ENCODE measurements at places on chromosomes 7 and 10.

- DNase-seq: no peak
Observed at GRCh38 chr10:32141018-32141807, 85.0 kb upstream of the KIF5B start.

GRCh38 chr7:148275359-148275890, 315.1 kb upstream of the C7orf33 start:
- DNase-seq: no peak

GRCh38 chr7:44759246-44759645, 10.6 kb downstream of the ZMIZ2 start:
- DNase-seq: no peak

GRCh38 chr10:59012839-59013238, 163.6 kb upstream of the PHYHIPL start:
- DNase-seq: no peak

DNA sequence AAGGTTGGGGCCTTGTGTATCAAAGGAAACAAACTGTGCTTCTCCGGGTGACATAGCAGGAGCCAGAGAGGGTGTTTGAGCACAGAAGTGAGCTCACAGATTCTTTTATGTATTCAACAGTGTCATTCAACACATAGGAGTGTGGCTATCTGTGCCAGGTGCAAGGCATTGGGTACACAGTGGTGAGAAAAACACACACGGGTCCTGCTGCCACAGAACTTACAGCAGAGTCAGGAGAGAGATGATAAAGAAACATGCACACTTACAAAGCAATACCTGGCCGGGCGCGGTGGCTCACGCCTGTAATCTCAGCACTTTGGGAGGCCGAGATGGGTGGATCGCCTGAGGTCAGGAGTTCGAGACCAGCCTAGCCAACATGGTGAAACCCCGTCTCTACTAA, 16.3 kb upstream of the ECHDC3 start:
- no peak for DNase-seq

DNA sequence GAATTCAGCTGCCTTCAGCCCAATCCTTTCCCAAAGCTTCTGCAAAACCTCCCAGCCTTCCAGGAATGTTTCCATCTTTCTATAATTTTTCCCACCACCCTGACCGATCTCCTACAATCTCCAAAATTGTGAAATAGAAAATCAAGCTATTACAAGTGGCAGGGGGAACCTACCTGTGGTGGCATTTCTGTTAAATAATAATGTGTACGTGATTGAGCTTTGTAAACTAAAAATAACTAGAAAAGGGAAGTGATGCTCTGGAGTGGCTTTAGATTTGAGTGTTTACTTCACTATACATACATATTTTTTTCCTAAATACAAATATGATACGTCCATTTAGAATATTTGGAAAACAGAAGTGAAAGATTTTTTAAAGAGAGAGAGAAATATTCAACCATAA, 593.6 kb downstream of the GRM8 start:
- no peak for DNase-seq

DNA sequence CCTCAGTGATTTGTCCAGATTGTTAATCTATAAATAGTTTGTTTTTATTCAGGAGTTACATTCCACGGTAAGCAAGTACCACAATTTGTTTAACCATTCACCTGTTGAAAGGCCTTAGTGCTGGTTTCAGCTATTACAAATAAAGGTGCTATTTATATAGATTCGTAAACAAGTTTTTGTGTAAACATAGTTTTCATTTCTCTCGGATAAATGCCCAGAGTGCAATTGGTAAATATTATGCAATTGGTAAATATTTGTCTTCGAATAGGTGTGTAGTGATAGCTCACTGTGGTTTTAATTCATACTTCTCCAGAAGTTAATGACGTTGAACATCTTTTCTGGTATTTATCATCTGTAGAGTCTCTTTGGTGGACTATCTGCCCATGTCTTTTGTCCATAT, 76.4 kb upstream of the RSU1 start:
- no peak for DNase-seq

DNA sequence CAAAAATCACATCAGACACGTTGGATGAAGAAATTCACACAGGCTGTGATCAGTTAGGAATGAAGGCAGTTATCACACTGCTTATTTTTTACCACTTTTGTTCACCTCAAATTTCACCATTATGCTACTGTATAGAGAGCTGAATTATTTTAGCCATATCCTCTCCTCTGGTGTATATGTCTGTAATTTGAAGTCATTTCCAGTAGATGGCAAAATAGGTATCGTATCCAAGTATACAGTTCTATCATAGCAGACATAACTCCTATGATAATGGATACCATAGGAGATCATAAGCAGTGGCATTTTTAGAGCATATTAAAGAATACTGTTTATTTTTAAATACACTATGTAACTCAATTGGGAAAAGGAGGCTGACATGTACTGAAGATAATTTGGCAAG, 909.7 kb downstream of the DNAJB9 start:
- DNase-seq: no peak

- no peak for DNase-seq
Observed at GRCh38 chr10:81928119-81928518, 53.1 kb downstream of the NRG3 start.

- no peak for DNase-seq
Observed at GRCh38 chr10:131814567-131815265, 86.1 kb upstream of the PPP2R2D start.

- DNase-seq: no peak
Observed at GRCh38 chr10:46556515-46557318, at the start of gene GPRIN2. Gene GPRIN2 (minus strand): TSS chr10:46556658. CDS start chr10:46550736, 5,922 bp downstream.

GRCh38 chr7:69912846-69913245, 314.6 kb downstream of the AUTS2 start:
- no peak for DNase-seq

DNA sequence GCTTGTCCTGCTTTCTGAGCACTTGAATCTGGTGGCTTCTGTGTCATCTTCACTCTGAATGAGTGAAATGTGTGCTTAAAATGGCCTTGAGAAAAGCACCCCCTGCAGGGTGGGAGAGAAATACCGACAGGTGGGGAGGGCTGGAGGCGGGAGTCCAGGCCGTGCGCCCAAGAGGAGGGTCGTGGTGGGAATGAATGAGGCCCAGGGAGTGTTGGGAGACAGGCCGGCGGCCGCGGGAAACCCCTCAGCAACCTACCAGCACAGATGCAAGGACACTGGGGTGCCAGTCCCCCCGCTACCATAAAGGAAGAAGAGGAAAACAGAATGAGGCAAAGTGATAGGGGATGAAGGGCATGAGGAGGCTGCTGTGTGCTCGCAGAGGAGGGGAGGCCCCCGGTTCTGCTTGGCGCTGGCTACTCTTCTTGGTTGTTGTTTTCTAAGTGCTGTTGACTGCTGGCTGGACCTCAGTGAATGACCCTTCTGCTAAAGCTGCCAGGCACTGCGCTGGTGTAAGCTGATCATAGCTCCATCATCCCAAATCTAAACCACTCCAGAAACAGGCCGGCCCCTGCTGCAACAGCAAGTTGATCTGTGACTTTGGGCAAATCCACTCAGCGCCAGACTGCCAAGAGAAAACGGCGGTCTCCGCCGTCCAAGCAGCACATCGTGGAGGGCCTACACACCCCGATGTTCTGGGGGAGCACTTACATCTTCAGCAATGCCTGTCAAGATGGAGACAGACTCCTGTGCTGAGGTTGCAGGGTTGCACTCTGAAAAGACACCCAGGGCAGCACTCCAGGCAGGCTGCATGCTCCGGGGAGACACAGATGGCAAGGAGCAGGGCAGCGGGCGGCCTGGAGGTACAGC, 378.5 kb downstream of the DNAJB6 start:
- no peak for DNase-seq

DNA sequence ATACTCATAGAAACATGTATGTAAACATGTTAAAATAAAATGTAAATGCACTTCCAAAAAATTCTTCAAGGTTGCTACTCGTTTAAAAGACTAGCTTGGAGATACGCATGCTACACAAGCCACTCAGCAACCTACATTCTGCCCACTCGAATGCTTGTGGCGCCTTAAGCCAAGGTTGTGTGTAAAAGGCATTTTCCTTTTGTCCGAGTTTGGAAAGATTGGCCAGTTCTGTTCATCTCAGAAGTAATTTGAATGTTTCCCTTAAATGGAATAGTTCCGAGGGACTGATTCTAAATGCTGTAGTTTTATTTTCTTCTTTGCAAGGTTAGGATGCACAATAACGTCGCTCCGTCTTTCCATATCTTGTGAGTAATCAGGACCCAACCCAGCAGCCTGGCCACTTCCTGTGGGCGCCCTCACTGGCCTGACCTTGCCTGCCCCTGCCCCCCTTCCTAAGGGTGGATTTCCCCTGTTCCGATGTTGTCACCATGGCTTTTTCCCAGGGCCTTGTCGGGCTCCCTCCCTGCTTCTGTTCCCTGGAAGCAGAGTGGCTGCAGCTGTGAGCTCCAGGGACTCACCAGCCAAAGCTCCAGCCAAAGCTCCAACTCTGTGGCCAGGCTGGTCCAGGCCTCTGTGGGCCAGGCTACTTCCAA, 70.6 kb downstream of the PTPRE start:
- no peak for DNase-seq

- DNase-seq: no peak
Observed at GRCh38 chr7:16989811-16990413, 108.1 kb upstream of the AGR3 start.

DNA sequence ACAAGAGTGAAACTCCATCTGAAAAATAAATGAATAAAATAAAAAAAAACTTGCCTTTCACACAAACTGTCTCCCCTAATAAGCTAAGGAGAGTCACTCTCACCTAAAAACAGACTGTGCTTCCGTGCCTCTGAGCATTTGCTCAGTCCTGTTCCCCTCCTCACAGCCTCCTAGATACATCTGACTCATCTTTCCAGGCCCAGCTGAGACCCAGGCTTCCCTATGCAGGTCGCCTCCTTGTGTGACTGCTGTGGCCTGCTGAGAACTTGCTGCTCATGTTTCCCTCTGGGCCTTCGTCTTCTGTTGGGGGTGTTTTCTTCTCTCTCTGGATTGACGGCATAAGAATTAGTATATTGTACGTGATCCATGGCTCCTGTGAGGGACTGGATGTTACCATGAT, 777.7 kb downstream of the LRMDA start:
- DNase-seq: no peak

DNA sequence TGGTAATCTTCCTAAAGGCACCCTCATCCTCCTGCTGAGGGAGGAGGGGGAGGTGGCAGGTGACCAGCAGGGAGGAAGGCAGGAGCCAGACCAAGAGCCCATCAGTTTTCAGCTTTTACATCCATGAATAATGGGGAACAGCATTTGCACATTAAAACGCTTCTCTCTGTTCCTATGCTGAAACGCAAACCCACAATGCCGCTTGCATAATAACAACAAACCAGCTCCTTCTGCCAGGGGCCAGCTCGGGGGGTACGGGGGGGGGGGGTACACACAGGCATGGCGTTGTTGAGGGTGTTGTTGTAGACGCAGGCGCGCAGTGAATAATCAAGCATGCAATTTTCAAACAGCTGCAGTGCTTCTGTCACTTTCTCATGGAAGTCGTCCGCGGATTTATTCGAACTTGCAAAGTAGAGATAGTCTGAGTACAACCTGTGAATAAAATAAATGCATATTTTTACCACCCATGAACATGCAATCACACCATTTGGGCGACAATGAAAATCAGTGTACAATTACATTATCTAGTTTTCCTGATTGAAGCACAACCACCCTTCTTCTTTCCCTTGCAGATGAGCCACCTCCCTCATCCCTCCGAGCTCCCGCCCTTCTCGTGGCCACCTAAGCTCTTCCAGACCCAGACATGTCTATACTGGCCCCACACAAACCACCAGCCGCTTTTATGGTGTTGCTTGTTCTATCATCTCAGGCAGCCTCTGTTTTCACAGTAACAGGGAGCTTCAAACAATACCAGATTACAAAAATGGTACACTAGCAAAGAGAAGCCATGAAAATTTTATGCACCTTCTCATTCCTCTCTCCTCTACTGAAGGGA, 72.2 kb downstream of the CHST15 start:
- DNase-seq: no peak

- no peak for DNase-seq
Observed at GRCh38 chr7:143375298-143376034, 5.7 kb upstream of the ZYX start.

- DNase-seq: no peak
Observed at GRCh38 chr10:47241256-47241655, 58.7 kb upstream of the GDF10 start.

- DNase-seq: no peak
Observed at GRCh38 chr10:28680358-28680752, 3.0 kb downstream of the BAMBI start.

GRCh38 chr7:19747740-19748339, 25.6 kb downstream of the TMEM196 start:
- no peak for DNase-seq

DNA sequence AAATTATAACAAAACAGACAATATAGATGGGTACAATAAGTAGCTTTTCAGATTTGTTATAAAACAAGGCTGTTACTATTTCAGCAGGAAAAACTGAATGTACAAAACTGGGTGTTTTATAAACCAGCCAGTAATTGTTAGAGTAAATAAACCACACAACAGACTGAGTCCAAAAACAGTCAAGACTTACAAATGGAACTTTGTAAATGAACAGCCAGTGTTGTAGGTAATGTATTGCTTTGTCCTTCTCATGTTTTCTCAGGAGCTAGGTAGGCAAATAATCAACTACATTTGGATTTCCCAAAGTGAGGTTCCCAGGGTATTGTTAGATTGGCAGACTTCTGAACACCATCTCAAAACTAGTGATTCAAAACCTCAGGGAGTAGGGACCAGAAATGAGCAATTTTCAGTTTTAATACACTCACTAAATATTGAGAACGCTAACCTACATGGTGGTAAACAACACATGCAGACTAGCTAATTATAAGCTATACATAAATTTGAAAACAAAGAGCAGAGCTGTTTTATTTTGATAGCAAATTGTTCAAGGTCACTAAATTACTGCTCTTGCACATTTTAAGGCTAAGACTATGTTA, 36.2 kb downstream of the HERPUD2 start:
- DNase-seq: no peak

GRCh38 chr10:17474595-17475323, 20.4 kb upstream of the ST8SIA6 start:
- DNase-seq: no peak

DNA sequence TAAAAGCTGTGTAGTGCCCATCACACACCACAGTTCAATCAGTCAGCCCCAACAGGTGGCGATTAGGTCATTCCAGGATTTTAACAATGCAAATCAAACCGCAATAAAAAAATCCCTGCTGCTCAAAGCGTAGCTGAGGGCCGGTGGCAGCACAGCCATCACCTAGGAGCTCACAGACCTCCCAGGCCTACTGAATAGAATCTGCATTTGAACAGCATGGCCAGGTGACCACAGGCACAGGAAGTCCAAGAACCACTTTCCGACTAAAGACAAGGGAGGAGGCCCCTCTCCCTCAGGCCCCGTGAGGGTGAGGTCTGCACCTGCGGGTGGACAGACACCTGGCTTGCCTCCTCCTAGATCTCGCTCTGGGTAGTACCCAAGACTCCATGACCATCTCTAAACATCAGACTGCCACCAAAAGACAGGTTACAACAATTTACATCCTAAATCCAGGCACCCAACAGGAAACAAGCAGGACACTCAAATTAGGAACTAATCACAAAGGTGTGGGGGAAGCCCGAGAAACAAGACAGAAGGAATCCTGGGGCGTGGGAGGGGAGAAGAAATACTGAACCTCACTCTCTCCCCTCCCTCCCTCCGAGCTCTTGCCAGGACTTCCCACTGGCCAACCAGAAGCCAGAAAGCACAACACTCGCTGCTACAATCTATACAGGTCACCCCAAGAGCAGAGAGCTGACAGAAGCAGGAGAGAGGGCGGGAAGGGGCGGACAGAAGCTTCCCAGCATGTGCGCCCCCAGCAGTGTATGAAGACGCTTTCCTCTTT, 19.2 kb downstream of the GNA12 start:
- DNase-seq: no peak

Measured in stimulated activated CD4-positive, alpha-beta T cell treated with anti-CD3 and anti-CD28 coated beads, Interleukin-1b, Interleukin-23, amount 100 ng/mL, for 1 hour (primary cell).